Kidney (tissue), 22 donors: ENCODE measurements at places on chromosomes 5 and 9. TPM values are rescaled to one million over a fixed set of nuclear protein-coding genes. Genes with fewer than 3 reads are reported as not detected.

The MARCOL gene
- polyA plus RNA-seq = not detected

The CDH9 gene
- 1.7 TPM for polyA plus RNA-seq

The TRPM6 gene
- 2.0 TPM for polyA plus RNA-seq

The IL5 gene
- polyA plus RNA-seq = not detected

The ZFP37 gene
- 1.9 TPM for polyA plus RNA-seq

The MEGF10 gene
- polyA plus RNA-seq = 0.09 TPM

The AK8 gene
- 6.2 TPM for polyA plus RNA-seq

The WDR38 gene
- polyA plus RNA-seq = not detected

The TAS2R1 gene
- not detected for polyA plus RNA-seq

The PRUNE2 gene
- 12.6 TPM for polyA plus RNA-seq

The MARCHF11 gene
- 0.47 TPM for polyA plus RNA-seq

The AQP7 gene
- polyA plus RNA-seq = 45.3 TPM

The PANK3 gene
- polyA plus RNA-seq = 7.7 TPM

The ADAMTS13 gene
- polyA plus RNA-seq = 3.6 TPM

The TSLP gene
- 0.60 TPM for polyA plus RNA-seq

The CDC25C gene
- polyA plus RNA-seq = not detected

The SEMA6A gene
- 4.0 TPM for polyA plus RNA-seq

The IGIP gene
- 13.2 TPM for polyA plus RNA-seq

The BAAT gene
- polyA plus RNA-seq = 0.15 TPM

The PCDHB11 gene
- polyA plus RNA-seq = 0.47 TPM

The HAND1 gene
- not detected for polyA plus RNA-seq

The CDX1 gene
- polyA plus RNA-seq = 0.39 TPM

The EDIL3 gene
- 5.2 TPM for polyA plus RNA-seq

The AFAP1L1 gene
- 4.8 TPM for polyA plus RNA-seq

The SH3RF2 gene
- polyA plus RNA-seq = 1.3 TPM

The DDX41 gene
- polyA plus RNA-seq = 97.3 TPM

The GFI1B gene
- polyA plus RNA-seq = not detected

The C5 gene
- polyA plus RNA-seq = 3.5 TPM

The PCDHGA3 gene
- 0.22 TPM for polyA plus RNA-seq

The C8G gene
- 2.1 TPM for polyA plus RNA-seq

The GABRG2 gene
- not detected for polyA plus RNA-seq

The PCDHB13 gene
- 0.86 TPM for polyA plus RNA-seq

The OR13D1 gene
- polyA plus RNA-seq = not detected

The MLANA gene
- not detected for polyA plus RNA-seq

The HNRNPH1 gene
- 191 TPM for polyA plus RNA-seq

The NUTM2F gene
- not detected for polyA plus RNA-seq

The OR2V1 gene
- not detected for polyA plus RNA-seq

The CFAP77 gene
- not detected for polyA plus RNA-seq

The IRGM gene
- not detected for polyA plus RNA-seq

The KIF24 gene
- polyA plus RNA-seq = 0.58 TPM

The ARHGEF39 gene
- polyA plus RNA-seq = 0.17 TPM

The SCGB3A1 gene
- 2.3 TPM for polyA plus RNA-seq

The FREM1 gene
- 17.0 TPM for polyA plus RNA-seq

The RXFP3 gene
- not detected for polyA plus RNA-seq

The PCDHB5 gene
- polyA plus RNA-seq = 2.1 TPM

The C1QTNF3 gene
- polyA plus RNA-seq = 6.3 TPM

The GNE gene
- 10.3 TPM for polyA plus RNA-seq

The GRIN1 gene
- not detected for polyA plus RNA-seq

The DMGDH gene
- polyA plus RNA-seq = 39.7 TPM

The TPRN gene
- 47.2 TPM for polyA plus RNA-seq

The PDCD1LG2 gene
- polyA plus RNA-seq = 1.5 TPM

The IFNK gene
- polyA plus RNA-seq = not detected

The PCDHGC5 gene
- not detected for polyA plus RNA-seq
